Fibroblast of lung (primary cell): ENCODE measurements at places on chromosomes 5 and 9.
A peak's percentile ranks its signal among the peaks of the same experiment; 100 is the strongest.

DNA sequence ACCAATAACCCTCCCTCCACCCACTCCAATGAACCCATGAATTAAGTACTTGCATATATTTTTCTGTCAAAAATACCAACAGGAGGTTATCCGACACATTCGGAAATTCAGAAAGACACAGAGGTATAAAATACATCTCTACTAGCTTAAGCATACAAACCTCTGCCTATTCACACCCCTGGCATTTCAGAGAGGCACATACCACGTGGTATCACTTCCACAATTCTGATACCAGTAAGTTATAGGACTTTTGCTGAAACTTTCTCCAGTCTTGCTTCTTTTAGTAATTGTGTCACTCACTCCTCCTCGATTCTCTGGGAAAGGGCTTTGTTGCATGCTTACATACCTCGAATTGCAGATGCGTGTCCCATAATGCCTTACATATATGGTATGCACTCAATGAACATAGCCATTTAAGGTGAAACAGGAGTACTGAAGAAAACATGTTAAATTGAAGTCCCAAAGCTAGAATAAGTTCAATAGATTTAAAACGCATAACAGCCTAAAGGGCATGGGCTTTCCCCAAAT lies 58.1 kb downstream of the TLE1 start:
- no peak for DNase-seq

DNA sequence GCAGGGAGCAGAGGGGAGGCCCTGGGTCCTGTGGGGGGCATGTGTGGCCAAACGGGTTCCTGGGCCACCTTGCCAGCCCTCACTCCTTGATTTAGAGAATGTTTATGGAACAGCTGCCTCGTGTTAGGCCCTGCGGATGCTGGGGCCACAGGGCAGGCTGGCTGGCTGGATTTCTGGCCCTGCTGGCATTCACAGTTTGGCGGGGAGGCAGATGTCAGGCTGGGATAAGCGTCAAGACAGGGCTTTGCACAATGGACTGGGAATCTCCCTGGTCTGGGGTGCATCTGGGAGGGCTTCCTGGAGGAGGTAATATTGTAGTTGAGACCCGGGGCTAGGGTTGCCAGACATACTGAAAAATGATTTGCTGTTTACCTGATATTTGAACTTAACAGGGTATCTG lies 13.8 kb downstream of the NCS1 start:
- no peak for DNase-seq

- no peak for DNase-seq
These were observed 626.2 kb downstream of the TLR4 start for GRCh38 chr9:118330191-118330986.

DNA sequence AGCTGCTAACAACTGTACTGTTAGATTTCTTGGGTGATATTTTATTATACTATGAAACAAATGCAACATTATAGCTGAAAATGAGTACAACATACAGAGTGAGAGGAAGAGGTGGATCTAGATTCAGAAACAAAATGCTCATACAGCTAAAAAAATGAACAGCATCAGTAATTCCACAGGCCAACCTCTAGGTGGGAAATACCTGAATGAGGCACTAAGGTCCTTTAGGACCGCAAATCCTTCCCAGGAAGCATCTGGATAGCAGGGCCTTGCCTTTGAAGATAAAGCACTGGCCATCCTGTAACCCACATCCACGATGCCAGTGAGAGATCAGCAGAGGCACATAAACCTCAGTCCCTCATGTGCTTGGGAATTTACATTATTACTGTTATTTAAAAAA lies 310.8 kb downstream of the YTHDC2 start:
- no peak for DNase-seq

GRCh38 chr5:1974501-1975405 lies 92.0 kb upstream of the IRX4 start:
- no peak for DNase-seq

- no peak for DNase-seq
These were observed 774.3 kb downstream of the KCTD16 start for GRCh38 chr5:144944936-144945335.

DNA sequence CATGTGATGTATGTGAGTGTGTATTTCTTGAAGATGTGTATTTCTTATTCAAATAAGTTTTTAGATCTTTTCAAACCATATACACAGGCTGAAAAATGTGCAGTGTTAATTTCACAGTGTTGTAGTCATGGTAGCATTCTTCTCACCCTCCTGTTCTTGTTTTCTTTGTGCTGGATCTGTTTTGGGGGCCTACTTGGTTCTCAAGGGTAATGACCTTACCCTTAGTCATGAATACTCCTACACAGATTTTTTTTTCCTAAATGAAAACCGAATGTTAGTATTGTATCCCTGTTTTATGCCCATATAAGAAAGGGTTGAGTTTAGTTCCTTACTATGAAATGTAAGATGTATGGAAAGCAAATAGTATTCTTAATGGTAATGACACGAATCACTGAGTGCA lies 88.0 kb downstream of the SLC44A1 start:
- peak; percentile 52 for DNase-seq

GRCh38 chr5:63911871-63912270 lies 50.4 kb downstream of the HTR1A start:
- no peak for DNase-seq

DNA sequence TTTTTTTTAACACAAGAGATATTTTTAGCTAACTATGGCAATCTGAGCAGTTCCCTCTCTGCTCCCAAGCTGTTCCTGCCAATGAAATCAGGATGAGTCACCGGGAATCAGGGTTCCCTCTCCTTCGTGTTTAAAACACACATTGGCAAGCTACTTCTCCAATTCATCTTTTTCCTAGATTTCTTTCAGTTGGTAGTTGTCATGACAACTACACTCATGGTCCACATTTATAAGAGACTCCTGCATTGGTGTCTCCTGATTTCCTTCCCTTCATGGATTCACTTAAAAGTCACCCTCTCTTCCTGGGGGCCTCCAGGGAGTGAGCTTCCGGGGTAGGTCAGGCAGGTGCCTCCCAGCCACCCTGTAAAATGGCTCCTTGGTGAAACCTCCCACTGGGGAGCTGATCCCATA lies 72.3 kb upstream of the NIPAL4 start:
- DNase-seq: peak; percentile 98

DNA sequence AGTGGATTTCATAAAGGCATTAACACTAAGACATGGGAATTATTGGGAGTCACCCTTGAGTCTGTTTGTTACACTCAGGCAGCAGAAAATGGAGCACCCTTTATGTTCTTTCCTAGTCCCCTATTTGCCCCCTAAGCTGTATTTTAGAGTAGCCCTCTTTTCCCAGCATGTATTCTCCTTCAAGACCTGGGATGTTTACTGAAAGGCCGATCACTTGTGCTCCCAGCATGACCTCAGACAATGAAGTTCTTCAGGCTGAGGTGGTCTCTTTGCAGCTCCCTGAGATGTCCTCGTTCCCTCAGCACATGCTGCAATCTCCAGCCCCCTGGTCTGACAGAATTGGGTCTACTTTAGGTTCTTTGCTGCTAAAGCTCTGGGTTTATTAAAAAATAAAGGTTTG lies 169.7 kb downstream of the YTHDC2 start:
- no peak for DNase-seq

DNA sequence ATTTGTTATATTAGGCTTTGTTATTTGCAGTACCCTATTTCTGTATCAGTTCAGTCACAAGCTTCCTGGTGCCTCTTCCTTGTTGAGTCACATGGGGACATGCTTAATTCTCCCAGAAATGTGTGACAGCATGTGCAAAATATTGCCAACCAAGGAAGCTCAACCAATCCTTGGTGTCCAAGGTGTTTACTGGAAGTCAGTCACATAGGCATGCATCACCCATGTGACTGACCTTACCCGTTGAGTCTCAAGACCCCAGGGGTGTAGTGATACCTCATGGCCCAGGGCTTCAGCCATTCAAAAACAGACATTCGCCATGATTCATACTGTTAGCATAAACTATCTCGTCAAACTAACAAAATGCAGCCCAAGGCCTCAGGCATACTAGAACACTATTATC lies 9.3 kb upstream of the ANKDD1B start:
- no peak for DNase-seq

GRCh38 chr5:74152625-74153254 lies 487.8 kb downstream of the ENC1 start:
- no peak for DNase-seq

DNA sequence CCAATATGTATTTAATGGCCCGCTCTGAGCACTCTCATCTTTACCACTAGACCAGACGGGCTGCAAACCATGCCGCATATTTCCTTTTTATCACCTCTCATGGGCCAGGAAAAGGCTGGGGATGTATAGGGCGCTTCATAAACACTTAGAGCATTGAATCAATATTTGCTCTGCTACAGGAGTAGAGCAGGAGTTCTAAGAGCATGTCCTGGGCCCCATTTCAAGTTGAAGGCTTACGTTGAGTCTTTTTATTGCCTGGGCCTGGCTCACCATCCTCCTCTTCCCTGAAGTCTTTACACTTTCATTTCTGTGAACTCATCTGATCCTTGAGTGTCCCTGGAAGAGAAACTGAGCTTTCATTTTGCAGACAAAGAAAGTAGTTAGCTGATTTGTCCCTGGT lies 112.4 kb downstream of the FSTL4 start:
- no peak for DNase-seq

DNA sequence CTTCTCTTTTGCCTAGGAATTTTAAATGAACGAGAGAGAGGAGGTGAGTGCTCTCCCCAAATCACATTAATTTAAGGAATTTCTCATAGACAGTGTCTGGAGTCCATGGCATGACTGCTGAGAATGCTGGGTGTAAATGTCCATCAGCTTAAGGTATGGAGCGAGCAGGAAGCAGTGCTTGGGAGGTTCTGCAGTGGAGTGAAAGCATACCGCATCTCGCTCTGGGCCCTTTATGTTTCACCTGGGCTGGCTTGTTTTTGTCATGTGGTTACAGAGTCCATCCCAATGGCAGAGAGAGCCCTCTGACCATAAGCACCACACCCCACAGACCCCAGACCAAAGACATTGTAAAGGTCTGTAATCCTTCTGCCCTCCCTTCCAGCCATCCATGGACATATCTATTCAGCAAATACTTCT lies 20.6 kb upstream of the TNFAIP8 start:
- no peak for DNase-seq

- DNase-seq: no peak
These were observed 74.6 kb downstream of the RETREG1 start for GRCh38 chr5:16542236-16542635.

DNA sequence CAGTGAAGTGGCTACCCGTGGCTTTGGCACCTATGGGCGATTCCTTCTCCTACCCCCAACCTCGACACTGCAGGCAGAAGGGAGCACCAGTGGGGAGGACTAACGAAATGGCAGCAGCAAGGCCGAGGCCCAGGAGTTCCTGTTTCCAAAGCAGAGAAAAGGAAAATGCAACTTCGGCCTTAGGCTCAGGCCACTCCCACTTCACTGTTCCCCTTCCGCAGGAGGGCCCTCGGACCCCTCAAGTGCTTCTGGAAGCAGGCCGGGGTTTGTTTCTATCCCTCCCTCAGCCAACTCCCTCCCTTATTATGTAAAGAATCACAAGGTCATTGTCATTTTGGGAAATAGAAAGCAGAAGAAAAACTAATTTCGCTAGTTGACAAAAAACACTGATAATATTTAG lies 36.4 kb upstream of the NKX2-5 start:
- no peak for DNase-seq

GRCh38 chr5:143145243-143146160 lies 258.0 kb downstream of the NR3C1 start:
- DNase-seq: no peak

GRCh38 chr5:137567226-137567625 lies 68.1 kb upstream of the SPOCK1 start:
- DNase-seq: no peak

GRCh38 chr9:136527131-136527530 lies 18.7 kb downstream of the NOTCH1 start:
- DNase-seq: no peak

- peak; percentile 74 for DNase-seq
These were observed 43.1 kb downstream of the RALGPS1 start for GRCh38 chr9:126957687-126958053.

DNA sequence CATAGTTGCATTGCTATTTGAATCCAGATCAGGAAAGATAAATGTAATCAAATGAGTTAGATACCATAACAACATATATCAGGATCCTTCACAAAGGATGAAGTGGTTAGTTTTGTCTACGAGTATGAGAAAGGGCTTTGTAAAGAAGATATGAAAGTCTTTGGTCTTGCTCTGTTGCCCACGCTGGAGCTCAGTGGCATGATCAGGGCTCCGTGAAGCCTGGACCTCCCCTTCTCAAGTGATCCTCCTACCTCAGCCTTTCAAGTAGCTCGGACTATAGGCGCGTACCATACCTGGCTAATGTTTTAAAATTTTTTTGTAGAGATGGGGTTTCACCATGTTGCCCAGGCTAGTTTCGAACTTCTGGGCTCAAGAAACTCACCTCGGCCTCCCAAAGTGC lies 1.8 kb downstream of the SMC5 start:
- DNase-seq: no peak

- DNase-seq: no peak
These were observed 332.9 kb upstream of the CCNG1 start for GRCh38 chr5:163104464-163104863.

- no peak for DNase-seq
These were observed 47.3 kb downstream of the RASGEF1C start for GRCh38 chr5:180161420-180162303.

- no peak for DNase-seq
These were observed 78.9 kb downstream of the PLAC8L1 start for GRCh38 chr5:146026307-146027010.
